ENCODE measurements at places on chromosomes 5 and 9.
A peak's percentile ranks its signal among the peaks of the same experiment; 100 is the strongest.

DNA sequence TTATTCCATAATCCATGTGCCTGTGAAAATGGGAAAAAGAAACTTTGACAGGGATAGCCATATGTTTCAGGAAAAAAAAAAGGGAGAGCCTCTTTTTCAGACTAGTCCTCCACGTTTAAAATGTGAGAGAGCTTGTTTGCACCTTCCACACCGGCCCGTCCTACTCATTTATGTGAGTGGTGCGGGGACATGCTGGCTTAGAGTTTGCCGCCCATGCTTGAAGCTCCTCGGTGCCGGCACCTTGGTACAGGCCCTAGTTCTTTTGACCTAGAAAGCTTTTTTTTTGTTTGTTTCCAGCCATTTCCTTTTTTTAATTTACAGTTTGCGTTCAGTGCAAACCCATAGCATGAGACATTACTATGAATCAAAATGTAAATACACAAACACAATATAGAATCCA is 27.8 kb downstream of the PSAT1 start:
- no peak for DNase-seq

DNA sequence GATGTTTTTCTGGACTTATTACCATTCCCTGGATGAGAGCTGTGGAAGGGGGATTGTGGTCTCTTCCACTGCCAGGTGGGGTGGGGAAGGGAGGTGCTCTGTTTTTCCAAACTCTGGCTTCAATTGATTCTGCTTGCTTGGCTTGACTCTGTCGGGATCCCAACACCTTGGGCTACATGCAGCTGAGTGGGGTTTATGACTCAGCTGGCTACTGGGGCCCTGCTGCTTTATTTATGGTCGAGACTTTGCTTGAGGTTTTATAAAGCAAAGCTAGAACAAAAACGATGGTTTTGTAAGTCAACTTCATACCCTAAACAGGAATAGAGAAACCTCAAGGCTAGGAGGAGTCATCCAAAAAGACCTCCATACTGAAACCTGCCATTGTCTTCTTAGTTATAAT is 76.3 kb downstream of the AOPEP start:
- DNase-seq, result no peak

DNA sequence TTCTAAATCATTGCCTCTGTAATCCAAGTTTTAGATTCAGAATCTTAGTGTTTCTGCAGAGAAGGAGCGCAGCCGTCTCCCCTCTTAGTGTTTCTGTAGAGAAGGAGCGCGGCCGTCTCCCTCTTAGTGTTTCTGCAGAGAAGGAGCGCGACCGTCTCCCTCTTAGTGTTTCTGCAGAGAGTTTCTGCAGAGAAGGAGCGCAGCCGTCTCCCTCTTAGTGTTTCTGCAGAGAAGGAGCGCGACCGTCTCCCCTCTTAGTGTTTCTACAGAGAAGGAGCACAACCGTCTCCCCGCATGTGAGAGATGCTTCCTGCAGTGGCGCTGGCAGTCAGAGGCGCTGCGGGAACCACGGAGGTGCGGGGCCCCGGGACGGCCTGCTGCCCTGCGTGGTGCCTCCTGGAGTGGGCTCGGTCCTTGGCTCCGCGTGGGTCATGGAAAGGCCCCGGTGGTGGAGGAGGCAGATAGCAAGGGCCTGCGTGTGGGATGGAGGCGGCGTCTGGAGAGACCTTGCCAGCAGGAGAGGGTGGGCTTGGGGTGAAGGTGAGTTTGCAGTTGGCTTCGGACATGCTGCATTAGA is 10.9 kb downstream of the CEP72 start:
- no peak for DNase-seq

GRCh38 chr5:68193481-68194036 is 22.0 kb upstream of the PIK3R1 start:
- DNase-seq, result no peak

DNA sequence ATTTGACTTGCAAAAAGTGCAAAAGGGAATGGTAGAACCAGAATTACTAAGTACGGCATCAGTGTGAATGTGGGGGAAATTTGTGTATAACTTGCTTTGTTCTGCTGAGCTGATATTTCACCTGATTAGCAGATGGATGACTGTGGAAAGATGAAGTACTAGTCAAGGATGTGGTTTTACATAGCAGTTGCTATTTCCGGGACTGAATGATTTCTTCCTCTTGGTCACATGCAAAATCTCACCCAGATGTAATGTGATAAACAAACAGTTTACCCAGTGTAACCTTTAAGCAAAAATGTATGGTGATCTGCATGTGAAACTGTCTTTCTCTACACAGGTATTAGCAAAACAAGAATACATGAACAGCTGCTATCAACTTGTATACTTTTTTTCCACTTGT is 46.1 kb downstream of the DCP2 start:
- DNase-seq, result no peak

DNA sequence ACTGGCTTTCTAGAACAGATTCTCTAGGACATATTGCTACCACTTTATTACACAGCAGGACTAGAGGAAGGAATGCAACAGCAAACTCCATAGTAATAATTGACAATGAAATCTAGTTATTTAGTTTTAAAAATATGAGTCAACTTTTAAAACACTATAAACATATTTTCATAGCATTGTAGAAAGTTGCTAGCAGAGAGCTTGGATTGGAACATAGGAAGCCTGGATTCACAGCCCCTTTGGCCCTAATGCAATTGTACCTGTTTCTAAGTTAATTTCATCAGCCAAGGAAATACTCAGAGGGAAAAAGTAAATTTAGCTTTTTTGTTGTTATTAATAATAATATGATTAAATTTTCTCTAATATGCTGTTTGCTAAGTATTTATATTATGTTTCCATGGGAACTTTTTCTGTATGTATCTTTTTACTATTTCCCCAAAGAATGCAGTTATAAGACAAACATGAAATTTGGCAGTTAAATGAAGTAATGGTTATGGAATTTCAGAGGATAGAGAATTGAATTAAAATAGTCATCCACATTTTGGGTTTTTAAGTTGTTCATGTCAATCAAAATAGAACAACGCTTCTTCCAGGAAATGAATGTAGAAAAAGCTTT is 45.6 kb downstream of the VCAN start:
- DNase-seq, result no peak

DNA sequence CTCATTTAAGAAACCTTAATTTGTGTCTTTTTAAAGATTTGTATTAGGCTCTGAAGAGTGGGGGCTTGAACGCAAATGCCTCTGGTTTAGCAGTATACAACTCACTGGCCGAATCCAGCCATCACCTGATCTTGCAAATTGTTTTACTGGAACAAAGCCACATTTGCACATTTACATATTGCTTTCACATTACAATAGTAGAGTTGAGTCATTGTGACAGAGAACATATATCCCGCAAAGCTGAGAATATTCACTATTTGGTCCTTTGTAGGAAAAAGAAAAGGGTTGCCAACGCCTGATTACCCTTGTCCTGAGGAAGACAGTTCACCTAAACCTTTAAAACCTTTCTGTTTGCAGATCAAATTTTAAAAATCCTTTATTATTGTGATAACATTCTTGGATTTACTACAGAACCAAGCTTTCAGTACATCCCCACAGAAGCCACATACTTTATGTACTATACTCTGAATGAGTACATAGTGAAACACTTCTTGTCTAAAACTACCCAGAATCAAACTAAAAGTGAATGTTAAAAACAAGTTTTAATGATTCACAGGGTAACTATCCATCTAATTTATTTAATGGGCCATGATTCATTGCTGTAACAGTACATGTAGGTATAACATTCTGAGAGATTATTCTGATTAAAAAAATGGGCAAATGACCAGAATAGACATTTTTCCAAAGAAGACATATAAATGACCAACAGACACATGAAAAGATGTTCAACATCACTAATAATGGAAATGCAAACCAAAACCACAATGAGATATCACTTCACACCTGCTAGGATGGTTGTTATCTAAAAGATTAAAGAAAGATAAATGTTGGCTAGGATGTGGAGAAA is 161.0 kb downstream of the SLC25A46 start:
- DNase-seq, result no peak

DNA sequence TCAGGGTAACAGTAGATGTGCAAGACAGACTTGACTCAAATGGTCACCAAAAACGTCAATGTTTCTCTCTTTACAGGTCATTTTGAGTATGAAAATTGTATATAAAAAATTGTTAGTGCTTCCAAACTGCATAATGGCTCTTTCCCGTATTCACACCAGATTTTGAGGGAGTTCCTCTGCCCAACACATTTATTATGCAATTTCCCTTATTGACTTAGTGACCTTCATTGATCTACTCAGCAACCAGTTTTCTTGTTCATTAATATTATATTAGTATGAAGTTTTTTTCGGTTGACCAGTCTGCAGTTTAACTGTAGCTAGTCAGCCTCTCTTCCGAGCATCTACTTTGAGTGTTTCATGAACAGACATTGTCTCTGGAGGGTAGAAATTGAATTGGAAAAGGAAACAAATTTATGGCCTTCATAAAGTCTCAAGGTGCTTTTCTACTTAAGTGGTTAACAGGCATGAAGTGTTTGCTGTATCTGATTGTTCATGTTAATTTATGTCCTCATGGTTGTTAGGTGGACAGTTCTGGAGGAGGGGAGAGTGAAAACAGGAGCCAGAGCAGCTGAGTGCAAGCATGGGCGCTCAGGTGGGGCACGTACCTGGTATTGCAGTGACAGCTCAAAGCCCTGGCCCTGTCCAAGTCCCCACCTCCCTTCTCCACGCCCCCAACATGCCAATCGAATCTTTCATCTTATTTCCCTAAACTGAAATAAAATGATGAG is 240.2 kb downstream of the RFK start:
- DNase-seq, result peak; percentile 39
